ENCODE measurements at places on chromosomes 5 and 9. TPM values are rescaled to one million over a fixed set of nuclear protein-coding genes. Genes with fewer than 3 reads are reported as not detected.

PDGFRB gene
- 5.1 TPM for total RNA-seq

ROPN1L gene
- total RNA-seq: 2.7 TPM

DNA sequence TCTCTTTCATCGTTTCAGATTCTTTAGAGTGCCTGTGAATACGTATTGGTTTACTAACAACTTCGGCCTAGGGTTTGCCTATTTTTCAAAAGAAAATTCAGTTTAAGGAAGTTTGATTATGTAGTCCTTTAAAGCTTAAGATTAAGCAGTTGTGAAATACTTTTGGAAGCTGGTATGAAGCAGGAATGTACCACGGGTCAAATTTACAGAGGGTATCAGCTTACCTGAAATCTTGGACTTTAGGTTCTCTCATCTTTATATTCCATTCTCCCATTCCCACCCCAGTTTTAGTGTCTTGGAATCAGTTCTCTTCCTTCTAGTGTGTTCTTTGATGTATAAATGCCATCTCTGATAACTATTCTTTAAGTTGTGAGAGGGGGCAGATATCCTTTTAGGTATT lies 53.2 kb downstream of the IQGAP2 start:
- H3K4me3 ChIP-seq: no peak overlapping the region
- no peaks in the 10 kb centered on the region for H3K36me3 ChIP-seq
- no peaks in the 10 kb centered on the region for H3K27me3 ChIP-seq
- no peak for DNase-seq
- H3K4me1 ChIP-seq: peaks cover 18% of the 10 kb centered on the region

DNA sequence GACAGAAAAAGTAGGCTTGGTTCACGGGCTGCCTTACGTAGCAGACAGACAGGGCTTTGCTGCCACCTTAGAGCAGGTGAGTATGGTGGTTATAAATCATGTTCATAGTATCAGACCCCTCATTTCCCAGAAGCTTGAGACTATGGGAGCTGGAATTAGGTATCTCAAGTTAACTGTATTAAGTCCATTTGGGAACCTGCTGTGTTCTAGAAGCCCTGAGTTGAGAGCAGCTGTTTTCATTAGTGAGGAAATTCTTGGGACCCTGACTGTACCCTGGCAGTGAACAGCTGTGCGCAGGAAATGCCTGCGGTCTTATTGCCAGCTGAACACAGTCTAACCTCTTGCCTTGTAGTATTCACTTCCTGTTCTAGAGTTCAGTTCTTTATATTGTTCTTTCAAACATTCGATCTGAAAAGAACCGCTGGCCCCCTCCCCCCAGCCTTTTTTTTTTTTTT lies 29.8 kb downstream of the UGCG start:
- H3K27ac ChIP-seq: peak overlapping the region; percentile 23
- peak; percentile 75 for DNase-seq
- H3K27me3 ChIP-seq: no peaks in the 10 kb centered on the region
- H3K36me3 ChIP-seq: peaks cover 7% of the 10 kb centered on the region
- no peak overlapping the region for H3K4me3 ChIP-seq

DNA sequence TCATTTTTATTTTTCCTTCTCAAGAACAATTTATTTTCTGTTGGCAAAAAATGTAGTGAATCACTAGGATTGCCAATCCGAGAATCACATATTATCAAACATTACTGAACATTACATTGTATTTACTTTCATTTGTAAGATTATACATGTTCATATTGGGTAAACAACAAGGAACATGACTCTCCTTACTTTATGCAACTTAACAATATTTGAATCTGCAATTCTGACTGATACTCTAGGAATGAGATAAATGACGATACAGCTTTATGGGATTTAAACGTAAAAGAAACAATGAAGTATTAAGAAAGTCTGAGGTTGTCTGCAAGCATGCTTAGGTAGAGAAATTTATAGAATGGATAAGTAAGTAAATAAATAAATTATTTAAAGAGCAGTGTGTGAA lies 2302.9 kb downstream of the MAT2B start:
- H3K27me3 ChIP-seq: no peaks in the 10 kb centered on the region
- H3K36me3 ChIP-seq: no peaks in the 10 kb centered on the region
- H3K4me3 ChIP-seq: no peak overlapping the region
- H3K4me1 ChIP-seq: no peaks in the 10 kb centered on the region
